Panc1 (cell line): ENCODE measurements at places on chromosomes 1 and 21.

- no peak for DNase-seq
- no peak overlapping the region for H3K4me3 ChIP-seq
- H3K27me3 ChIP-seq: no peaks in the 10 kb centered on the region
- no peaks in the 10 kb centered on the region for H3K4me1 ChIP-seq
- no peak overlapping the region for H3K27ac ChIP-seq
Measured at GRCh38 chr1:119626011-119626545, 22.0 kb downstream of the ZNF697 start.

DNA sequence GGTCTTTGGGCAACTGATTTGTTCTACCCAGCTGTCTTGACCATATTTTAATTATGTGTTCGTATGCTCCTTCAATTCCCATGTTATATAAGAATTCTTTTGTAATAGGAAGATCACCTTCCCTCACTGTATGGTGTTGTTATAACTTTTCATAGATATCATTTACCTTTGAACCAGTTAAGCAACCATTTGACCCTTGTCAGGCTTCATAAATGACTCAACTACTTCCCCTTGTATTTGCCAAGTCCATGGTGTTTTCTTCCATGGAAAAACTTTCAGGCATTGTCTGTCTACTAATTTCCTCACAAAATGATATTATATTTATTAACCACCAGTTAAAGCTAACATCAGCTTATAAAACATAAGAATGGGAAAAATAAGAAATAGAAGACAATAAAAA, 5.1 kb downstream of the BPNT1 start:
- H3K4me1 ChIP-seq: no peaks in the 10 kb centered on the region
- no peak overlapping the region for H3K4me3 ChIP-seq
- H3K36me3 ChIP-seq: no peaks in the 10 kb centered on the region
- H3K27ac ChIP-seq: no peak overlapping the region

DNA sequence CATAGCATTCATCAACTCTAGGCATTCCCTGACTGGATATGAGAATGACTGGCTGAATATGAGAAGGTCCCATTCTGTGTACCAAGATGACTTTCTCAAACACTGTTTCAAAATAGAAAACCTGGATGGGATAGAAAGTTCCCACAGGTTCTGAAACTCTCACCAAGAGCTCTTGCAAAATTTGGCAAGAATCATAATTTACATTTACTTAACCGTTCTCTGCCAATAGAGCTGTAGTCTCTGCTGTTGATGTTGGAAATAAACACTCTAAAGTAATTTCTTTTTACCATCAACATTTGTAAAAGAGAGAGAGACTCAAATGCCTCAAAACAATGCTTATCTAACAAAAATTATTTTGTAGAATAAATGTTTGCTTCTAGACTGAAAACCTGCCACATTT, 221.1 kb downstream of the LMO4 start:
- H3K36me3 ChIP-seq: no peaks in the 10 kb centered on the region
- H3K27ac ChIP-seq: no peak overlapping the region
- no peaks in the 10 kb centered on the region for H3K27me3 ChIP-seq
- H3K4me3 ChIP-seq: no peak overlapping the region
- no peak for DNase-seq

DNA sequence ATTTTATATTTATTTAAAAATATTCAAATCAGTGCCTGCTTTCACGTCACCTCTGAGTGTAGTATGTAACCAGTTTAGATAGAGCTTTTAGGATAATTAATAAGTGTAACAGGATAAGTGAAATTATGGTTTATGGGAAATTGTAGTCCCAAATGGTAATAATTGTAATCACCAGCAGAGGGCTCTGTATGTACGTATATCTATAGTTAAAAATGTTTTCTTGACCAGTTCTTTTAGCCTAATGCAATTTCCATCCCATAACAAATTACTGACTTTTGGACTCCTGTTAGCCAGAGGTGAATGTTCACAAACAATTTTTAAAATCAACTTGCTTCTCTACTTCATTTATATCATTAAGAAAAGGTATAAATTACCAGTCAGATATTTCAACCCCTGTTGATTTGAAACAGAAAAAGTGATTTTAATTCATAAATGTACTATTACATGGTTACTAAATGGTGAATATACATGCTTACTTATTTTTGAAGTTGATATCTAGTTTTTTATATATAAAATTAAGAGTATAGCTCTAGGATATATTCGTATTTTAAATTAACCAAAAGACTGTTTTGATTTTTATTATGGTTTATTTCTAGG, 25.3 kb downstream of the SLC30A7 start:
- H3K36me3 ChIP-seq: peaks cover 4% of the 10 kb centered on the region; the same call in 1 of the 2 replicates
- no peak overlapping the region for H3K4me3 ChIP-seq
- DNase-seq: peak; percentile 5
- H3K4me1 ChIP-seq: no peaks in the 10 kb centered on the region
- H3K27ac ChIP-seq: no peak overlapping the region

DNA sequence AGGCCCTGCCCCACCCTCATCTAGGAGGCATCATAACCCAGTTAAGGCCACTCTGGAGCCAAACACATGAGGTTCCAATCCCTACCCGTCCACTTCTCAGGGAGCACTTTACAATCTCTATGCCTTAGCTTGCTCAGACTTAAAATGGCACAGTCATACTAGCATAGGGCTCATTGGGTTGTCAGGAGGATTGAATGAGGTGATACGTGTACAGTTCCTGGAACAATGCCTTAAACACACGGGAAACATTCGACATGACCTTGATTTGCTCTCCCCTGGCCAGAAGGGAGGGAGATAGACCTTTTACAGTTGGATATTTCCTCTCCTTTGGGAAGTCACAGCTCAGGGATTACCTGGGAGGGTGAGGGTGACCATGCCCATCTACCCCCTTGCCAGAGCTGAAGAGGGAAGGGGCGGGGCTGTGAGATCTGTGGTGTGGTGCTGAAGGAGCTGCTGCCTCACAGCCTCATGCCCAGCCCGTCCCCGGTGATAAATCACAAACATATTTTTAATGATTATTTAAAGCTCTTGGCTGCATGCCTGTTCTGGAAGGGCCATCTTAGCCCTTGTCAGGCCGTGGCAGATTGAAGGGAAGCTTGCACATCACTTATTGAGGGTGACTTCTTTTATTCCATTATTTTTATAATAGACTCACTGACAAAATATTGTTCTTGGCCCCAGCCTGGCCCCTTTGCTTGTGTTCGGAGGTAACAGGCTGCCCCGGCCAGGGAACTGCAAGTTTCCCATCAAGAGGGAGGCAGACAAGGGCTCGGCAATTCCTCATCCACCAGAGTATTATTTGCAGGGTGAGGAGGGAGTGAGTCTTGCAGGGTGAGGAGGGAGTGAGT, 83.4 kb downstream of the FOXD2 start:
- no peak for DNase-seq
- H3K27ac ChIP-seq: no peak overlapping the region
- H3K4me1 ChIP-seq: no peaks in the 10 kb centered on the region
- no peaks in the 10 kb centered on the region for H3K36me3 ChIP-seq
